ENCODE measurements at places on chromosomes 3 and 15. TPM values are rescaled to one million over a fixed set of nuclear protein-coding genes. Genes with fewer than 3 reads are reported as not detected.

GRCh38 chr3:106466881-106467280 lies 598.1 kb upstream of the CBLB start:
- no peak for DNase-seq

DNA sequence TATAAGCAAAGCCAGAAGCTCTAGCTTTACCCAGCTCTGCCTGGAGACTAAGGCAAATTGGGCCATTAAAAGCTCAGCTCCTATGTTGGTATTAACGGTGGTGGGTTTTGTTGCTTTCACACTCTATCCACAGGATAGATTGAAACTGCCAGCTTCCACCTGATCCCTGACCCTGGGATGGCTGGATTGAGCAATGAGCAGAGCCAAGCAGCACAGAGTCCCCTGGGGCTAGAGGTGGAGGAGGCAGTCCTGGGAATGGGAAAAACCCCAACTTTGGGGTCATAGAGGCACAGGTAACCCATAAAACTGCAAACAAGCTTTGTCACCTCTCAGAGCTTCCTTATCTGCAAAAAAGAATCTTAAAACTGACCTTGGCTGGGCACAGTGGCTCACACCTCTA lies 6.6 kb downstream of the RHO start:
- DNase-seq, result no peak

DNA sequence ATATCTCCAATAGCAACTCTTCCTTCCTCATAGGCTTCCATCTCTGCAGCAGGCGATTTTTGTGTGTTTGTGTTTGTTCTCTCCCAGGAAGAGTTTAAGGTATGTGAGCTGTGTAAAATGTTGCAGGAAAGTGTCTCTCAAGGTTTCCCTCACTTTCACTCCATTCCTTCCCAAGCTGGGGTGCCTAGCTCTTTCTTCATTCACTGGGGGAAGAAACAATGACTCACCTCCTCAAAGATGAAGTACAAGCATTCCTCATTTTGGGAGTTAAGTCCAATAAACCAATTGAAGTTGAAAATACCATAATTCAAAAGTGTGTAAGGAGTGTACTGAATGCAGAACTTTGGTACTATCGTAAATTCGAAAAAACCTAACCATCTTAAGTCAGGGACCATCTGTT lies 422.7 kb upstream of the CFAP20DC start:
- no peak for DNase-seq

- DNase-seq, result no peak
These were observed 123.3 kb upstream of the CMC1 start for GRCh38 chr3:28118087-28118486.

DNA sequence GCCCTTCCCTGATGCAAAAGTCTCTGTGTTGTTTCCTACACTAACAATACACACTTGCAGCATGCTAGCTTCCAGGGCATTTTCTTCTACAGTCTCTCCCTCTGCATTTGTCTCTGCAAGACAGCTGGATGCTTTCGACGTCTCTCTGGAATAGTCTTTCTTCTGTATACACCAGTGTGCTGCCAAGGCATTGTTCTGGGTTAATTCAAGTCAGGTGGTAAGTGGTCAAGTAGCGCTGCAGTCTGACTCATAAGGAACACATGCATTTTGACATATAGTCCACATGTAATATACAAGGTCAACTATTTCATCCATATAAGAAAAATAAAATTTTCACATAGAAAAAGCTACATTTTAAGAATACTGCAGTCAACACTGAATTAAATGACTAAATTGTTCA lies 92.7 kb downstream of the MYLK start:
- DNase-seq, result no peak

- DNase-seq, result no peak
These were observed 569 bp downstream of the HIGD2B start for GRCh38 chr15:72685301-72685924.

- no peak for DNase-seq
These were observed 411.9 kb upstream of the CCDC54 start for GRCh38 chr3:106965307-106965706.

KLF15 gene
- 7.8 TPM for polyA plus RNA-seq

IP6K2 gene
- polyA plus RNA-seq, result 218 TPM

Measured in right lung (tissue), 10 donors.